ENCODE measurements at places on chromosomes 13 and 19.

- no peak for DNase-seq
These were observed 56.5 kb downstream of the INTS6 start for GRCh38 chr13:51396352-51396751.

DNA sequence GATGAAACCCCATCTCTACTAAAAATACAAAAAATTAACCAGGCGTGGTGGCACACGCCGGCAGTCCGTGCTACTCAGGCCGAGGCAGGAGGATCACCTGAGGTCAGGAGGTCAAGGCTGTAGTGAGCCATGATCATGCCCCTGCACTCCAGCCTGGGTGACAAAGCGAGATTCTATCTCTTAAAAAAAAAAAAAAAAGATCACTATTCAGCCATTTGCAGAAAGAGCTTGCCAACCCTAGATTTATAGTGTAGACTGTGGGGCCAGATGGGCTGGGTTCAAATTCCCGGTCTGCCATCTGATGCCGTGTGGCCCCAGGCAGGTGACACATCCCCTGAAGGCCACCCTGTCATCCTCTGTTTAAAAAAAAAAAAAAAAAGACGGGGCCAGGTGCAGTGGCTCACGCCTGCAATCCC lies 28.9 kb downstream of the SMIM24 start:
- no peak for DNase-seq

DNA sequence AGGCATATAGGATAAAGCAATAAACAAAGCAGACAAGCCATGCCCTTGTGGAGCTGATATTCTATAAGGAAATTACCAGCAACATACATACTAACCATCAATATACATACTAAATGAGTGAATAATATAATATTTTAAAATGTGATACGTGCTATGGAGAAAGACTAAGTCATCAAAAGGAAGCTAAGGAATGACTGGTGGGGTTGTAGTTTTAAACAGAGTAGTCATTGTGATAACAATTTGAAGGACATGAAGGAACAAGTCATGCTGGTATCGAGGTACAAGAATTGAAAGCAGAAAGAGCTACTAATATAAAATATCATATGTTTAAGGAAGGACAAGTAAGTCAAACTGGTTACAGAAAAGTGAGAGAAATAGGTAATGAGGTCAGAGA lies 894.9 kb upstream of the PCDH9 start:
- DNase-seq = no peak

DNA sequence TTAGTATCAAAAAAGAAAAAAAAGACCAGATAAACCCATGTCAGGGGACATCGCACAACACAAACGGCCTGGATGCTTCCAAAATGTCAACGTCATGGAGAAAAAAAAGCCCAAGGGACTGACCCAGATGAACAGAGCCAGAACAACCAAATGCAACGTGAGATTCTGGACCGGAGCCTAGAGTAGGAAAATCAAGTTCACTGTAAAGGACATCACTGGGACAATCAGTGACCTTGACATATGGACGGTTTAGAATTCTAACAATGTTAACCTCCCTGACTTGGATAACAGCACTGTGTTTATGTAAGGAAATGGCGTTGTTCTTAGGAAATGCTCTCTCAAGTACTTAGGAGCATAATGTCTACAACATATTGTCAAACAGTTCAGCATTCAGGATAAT lies 15.1 kb upstream of the EMP3 start:
- DNase-seq = no peak

DNA sequence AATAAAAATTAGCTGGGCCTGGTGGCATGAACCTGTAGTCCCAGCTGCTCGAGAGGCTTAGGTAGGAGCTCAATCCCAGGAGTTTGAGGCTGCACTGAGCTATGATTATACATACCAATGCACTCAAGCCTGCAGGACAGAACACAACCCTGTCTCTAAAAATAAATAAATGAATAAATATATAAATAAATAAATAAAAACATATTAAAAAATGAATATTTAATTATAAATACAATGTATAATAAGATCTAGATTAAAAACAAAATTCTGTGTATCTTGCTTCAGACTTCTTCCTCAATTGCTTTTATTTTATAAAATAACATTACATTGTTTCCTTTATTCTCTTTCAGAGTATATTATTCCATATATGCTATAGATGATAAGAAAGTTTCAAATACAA lies 1964.1 kb downstream of the PCDH9 start:
- DNase-seq = no peak

GRCh38 chr13:28574617-28575142 lies 79.8 kb upstream of the FLT1 start:
- no peak for DNase-seq

- no peak for DNase-seq
These were observed 1.4 kb downstream of the SPACA6 start for GRCh38 chr19:51694318-51695085.

DNA sequence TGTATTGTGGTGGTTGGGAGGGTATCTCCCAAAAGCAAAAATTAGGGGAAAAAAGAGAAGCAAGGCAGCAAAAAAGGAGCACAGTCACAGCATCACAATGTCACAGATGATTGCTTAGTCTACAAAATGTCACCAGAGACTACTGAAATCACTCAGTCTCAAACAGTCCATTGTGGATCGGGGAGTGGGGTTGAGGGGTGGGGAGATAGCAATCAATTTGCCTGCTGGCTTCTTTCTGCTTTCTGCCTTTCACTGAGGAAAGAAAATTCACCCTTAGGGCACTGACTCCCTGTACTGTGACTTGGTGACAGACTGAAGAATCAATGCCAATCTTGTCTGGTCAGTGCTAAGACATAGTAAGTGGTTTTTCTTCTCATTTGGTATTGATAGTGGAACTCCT lies 2127.1 kb upstream of the PCDH20 start:
- no peak for DNase-seq

- no peak for DNase-seq
These were observed 50.2 kb upstream of the GTF3A start for GRCh38 chr13:27374126-27374613.
